Activated CD4-positive, alpha-beta memory T cell treated with anti-CD3 and anti-CD28 coated beads for 36 hours (primary cell): ENCODE measurements at places on chromosomes 2 and 18. TPM values are rescaled to one million over a fixed set of nuclear protein-coding genes. Genes with fewer than 3 reads are reported as not detected.

HOXD4 gene
- total RNA-seq = not detected

SERTAD2 gene
- total RNA-seq = 11.3 TPM

UPP2 gene
- not detected for total RNA-seq

BUB1 gene
- total RNA-seq = 102 TPM

DLX2 gene
- total RNA-seq = not detected

CDCA7 gene
- total RNA-seq = 64.1 TPM

GPR17 gene
- total RNA-seq = not detected

- DNase-seq = no peak
- H3K36me3 ChIP-seq = peaks cover 28% of the 10 kb centered on the region
- H3K4me3 ChIP-seq = no peak overlapping the region
- H3K27ac ChIP-seq = no peak overlapping the region
- H3K4me1 ChIP-seq = peaks cover 41% of the 10 kb centered on the region
These were observed 9.9 kb downstream of the SGPP2 start for GRCh38 chr2:222434204-222434603.

DNA sequence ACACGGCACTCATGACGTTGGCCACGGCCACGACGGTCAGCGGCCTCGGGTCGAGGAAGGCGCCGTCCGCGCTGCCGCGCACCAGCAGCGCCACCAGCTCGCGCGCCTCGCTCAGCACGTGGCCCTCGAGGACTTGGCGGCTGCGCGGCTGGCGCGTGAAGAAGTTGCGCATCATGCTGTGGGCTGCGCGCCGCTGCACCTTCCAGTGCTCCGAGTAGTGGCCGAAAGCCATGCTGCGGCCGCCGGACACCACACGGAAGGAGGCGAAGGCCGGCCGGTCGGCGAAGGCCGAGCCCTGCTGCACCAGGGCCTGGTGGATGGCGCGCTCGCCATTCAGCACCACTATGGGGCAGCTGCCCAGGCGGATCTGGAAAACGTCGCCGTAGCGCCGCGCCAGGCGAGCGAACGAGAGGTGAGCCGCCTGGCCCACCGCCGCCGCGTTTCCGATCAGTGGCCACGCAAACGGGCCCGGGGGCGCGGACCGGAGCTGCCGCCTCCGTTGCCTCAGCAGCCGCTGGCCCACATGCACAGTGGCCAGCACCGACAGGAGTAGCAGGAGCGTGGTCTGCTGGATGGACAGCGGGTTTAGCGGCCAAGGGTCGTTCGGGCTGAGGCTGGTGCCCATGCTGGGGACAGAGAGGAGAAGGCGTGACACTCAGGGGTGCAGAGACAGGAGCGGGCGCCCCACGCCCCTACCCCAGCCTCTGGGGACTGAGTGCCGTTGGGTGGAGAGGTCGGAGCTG lies 1.0 kb downstream of the CYP1B1 start:
- no peak overlapping the region for H3K27ac ChIP-seq
- peaks cover 56% of the 10 kb centered on the region for H3K27me3 ChIP-seq
- DNase-seq = no peak
- H3K36me3 ChIP-seq = peaks cover 6% of the 10 kb centered on the region
- peak overlapping the region; percentile 70 for H3K4me3 ChIP-seq

GRCh38 chr18:47175283-47175897 lies 774 bp downstream of the IER3IP1 start:
- peak overlapping the region; percentile 66 for H3K27ac ChIP-seq
- no peaks in the 10 kb centered on the region for H3K27me3 ChIP-seq
- H3K4me1 ChIP-seq = peaks cover 2% of the 10 kb centered on the region

DNA sequence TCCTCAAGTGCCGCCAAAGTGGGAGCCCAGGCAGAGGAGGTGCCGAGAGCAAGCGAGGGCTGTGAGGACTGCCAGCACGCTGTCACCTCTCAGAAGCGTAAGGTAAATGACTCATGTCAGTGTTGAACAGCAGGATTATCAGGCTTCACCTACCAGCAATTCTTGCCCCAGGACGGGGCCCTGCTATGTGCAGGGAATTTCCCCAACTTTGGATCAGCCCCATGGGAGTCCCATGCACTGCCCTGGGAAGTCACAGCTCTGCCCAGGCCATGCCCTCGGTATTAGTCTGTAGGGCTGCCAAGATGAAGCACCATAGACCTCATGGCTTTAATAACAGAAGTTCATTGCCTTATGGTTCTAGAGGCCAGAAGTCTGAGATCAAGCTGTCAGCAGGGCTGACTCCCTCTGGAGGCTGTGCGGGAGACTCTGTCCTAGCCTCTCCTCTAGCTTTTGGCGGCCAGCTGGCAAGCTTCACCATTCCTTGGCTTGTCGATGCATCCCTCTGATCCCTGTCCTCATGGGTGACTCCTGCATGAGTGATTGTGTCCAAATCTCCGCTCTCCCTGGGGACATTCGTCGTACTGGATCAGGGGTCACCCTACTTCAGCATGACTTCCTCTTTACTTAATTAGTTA lies 55.9 kb downstream of the TRPM8 start:
- H3K27me3 ChIP-seq = no peaks in the 10 kb centered on the region
- H3K4me1 ChIP-seq = peaks cover 25% of the 10 kb centered on the region
- no peak overlapping the region for H3K27ac ChIP-seq
- no peaks in the 10 kb centered on the region for H3K36me3 ChIP-seq
- H3K4me3 ChIP-seq = no peak overlapping the region

GRCh38 chr2:216495656-216496055 lies 3.0 kb upstream of the RPL37A start:
- no peak overlapping the region for H3K27ac ChIP-seq
- H3K27me3 ChIP-seq = no peaks in the 10 kb centered on the region
- H3K4me1 ChIP-seq = peaks cover 24% of the 10 kb centered on the region
- H3K36me3 ChIP-seq = peaks cover 24% of the 10 kb centered on the region
- H3K4me3 ChIP-seq = no peak overlapping the region

DNA sequence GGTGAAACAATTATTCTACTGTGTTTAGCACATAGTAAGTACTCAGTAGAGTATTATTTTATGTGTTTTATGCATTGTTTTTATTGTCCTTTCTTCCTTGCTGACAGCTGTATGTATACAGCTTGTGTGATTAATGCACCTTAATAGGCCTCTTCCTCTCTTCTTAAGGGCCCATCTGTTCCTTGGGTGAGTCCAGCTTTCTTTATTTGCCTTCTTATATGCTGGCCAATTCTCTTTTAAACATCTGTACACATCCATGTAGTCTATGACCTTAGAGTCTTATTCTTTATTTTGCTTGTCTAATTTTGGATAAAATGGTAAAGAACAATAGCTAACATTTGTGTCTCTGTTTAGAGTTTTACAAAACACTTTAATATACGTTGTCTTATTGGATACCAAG lies 333.7 kb upstream of the MEIS1 start:
- H3K27me3 ChIP-seq = no peaks in the 10 kb centered on the region
- no peak overlapping the region for H3K27ac ChIP-seq
- no peaks in the 10 kb centered on the region for H3K36me3 ChIP-seq
- H3K4me3 ChIP-seq = no peak overlapping the region
- H3K4me1 ChIP-seq = no peaks in the 10 kb centered on the region

DNA sequence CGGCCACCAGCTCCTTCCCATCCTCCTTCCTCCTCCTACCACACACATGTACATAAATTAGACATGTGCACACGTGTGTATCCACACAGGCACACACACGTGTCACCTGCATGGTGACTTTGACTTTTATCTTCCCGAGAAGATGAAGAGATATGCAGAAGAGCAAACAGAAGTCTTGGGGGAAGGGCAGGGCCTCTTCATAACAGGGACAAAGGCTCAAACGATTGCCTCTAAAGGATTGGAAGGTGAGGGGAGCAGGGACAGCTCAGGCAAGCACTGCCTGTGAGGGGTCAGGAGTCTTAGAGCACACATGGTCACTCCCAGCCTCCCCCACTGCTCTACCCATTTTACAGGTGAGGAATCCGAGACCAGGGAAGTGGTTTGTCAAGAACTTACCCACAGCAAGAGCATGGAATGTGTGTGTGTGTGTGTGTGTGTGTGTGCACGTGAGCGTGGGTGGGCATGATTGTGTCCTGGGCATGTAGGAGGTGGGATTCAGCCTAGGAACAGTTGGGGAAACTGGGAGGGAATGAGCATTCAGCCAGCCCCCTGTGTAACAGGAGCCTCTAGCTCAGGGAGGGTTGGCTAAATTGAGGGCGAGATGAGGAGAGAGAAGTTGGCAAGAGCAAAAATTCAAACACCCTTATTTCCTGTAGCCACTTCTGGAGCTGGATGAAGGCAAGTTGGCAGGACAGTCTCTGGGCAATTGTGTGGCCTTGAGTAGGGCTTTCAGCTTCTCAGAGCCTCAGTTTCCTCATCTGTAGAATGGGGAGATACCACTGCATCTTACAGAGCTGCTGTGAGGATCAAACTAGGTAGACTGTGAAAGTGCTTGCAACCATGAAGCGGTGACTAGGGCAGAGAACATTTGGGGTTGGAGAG lies 24.2 kb downstream of the CIB4 start:
- peaks cover 22% of the 10 kb centered on the region for H3K27me3 ChIP-seq
- H3K36me3 ChIP-seq = no peaks in the 10 kb centered on the region
- H3K4me3 ChIP-seq = no peak overlapping the region
- H3K27ac ChIP-seq = no peak overlapping the region
- no peak for DNase-seq

DNA sequence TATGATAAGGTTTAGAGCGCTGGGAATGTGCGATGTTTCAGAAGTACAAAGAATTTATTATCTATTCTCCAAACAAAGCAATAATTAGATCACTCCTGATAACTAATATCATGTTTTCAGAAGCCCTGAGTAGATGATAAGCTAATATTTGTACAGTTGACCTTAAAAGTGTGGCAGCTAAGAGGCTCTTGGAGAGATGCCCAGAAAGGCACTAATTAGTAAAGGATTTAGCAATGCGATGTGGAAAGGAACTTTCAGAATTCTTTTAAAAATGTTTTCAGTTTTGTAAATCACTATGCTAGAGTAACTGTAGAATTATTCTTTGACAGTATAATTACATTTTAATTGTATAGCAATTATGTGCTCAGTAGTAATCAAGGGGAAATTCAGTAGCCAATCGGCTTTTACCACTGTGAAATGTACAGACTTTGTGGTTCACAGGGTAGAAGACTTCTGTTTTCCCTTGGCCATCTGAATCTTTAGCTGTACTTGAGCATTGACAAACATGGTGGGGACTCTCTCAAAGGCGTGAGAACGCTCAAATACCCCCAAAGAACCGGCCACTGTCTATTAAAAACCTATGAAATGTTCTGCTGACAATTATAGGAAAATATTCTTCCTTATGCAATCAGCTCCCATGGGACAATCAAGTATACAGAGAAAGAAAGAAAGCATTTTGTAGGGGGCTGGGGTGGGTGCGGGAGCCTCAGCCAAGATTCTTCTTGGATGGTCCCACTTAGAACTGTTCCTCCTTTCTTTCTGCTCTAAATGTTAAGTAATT lies 262.8 kb upstream of the AGAP1 start:
- no peaks in the 10 kb centered on the region for H3K4me1 ChIP-seq
- peaks cover 20% of the 10 kb centered on the region for H3K27me3 ChIP-seq
- DNase-seq = no peak

DNA sequence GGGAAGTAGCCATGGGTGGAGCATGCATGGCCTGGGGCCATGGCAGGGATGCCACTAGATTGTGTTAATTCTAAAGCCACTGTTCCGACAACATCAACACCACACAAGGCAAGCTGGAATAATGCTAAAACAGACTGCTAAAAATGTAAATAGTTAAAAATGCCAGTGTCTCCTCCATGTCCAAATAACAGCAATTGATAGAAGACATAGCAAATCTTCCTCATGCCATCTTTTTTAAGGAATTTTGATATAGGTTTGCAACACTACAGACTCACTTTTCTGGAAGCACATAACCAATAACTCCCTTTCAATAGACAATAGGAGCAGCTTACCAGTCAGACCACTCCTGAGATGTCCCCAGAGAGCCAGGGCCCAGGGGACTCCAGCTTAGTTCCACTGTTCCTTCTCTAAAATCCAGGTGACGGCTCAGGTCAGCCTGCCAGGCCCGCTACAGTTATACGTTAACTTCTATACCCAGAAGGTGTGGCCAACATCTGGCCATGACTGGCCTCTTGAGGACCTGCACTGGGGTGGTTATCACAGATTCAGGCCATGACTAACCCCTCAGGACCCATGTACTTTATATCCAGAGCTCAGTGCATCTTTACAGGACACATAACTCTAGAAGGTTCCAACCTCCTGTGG lies 20.3 kb downstream of the TUBB6 start:
- no peak for DNase-seq
- no peak overlapping the region for H3K27ac ChIP-seq

DNA sequence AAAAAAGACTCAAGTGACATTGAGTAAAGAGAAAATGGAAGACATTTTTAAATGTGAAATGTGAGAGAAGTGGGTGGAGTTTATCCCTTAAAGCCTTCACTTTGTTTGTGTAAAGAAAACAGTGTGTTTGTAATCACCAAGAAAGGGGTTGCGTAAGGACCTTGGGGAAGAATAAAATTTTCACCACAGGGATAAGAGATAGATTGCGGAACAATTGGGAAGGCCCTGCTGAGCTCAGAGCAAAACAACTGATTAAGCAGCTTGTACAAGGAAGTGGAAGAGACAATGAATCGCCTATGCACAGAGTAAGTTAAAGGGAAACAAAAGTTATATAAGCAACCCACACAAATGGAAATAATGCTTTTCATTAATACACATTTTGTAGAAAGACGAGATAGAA lies 327.7 kb downstream of the RAD51AP2 start:
- no peak overlapping the region for H3K27ac ChIP-seq
- no peaks in the 10 kb centered on the region for H3K27me3 ChIP-seq
- no peak for DNase-seq
- H3K36me3 ChIP-seq = no peaks in the 10 kb centered on the region
- H3K4me1 ChIP-seq = no peaks in the 10 kb centered on the region

- peaks cover 21% of the 10 kb centered on the region for H3K4me1 ChIP-seq
- peaks cover 14% of the 10 kb centered on the region for H3K27me3 ChIP-seq
- no peak overlapping the region for H3K27ac ChIP-seq
These were observed 11.7 kb upstream of the GPC1 start for GRCh38 chr2:240423788-240424191.

DNA sequence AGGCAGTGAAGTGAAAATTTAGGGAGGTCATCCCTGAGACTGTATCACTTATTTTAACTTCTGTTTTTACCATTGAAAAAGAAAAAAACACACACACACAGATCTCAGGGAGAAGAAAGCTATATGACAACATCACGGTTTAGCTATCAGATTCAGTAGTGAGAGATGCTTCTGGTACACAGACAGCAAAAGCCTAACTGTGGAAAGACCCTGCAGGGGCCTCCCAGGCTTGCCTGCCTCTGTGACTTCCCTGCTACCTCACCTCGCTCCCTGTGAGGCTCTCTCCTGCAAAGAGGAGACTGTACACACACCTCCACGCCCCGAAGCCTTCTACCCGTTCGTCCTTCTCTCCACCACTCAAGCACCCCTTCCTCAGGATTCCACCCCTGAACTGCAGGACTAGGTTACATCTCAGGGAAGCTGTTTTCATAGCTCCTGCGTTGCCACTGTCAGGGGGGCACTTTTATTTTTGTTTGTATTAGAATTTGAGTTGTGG lies 86.3 kb downstream of the EPB41L3 start:
- no peak overlapping the region for H3K4me3 ChIP-seq
- DNase-seq = no peak
- H3K27ac ChIP-seq = peak overlapping the region; percentile 25
- no peaks in the 10 kb centered on the region for H3K27me3 ChIP-seq
- peaks cover 2% of the 10 kb centered on the region for H3K4me1 ChIP-seq

DNA sequence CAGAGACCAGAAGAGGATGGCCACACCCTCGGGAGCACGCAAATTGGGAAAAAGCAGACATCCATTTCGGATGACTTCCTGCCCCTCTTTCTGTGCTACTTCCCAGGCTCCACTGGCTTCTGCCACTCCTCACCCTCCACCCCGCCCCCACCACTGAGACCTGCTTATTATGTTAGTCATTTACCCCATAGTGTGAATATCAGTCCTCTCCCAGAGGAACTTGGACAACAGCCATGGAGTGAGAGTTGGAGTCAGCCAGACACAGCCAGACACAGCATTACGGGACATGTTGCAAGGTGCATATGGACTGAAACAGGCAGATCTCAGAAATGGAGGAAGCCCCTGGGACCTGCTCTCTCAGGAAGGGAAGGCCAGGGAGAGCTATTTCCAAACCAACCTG lies 51.8 kb downstream of the CTIF start:
- no peaks in the 10 kb centered on the region for H3K4me1 ChIP-seq
- no peaks in the 10 kb centered on the region for H3K36me3 ChIP-seq
- DNase-seq = no peak
- no peak overlapping the region for H3K4me3 ChIP-seq
- no peak overlapping the region for H3K27ac ChIP-seq
